ENCODE measurements at places on chromosomes 7 and 10.
A peak's percentile ranks its signal among the peaks of the same experiment; 100 is the strongest.

DNA sequence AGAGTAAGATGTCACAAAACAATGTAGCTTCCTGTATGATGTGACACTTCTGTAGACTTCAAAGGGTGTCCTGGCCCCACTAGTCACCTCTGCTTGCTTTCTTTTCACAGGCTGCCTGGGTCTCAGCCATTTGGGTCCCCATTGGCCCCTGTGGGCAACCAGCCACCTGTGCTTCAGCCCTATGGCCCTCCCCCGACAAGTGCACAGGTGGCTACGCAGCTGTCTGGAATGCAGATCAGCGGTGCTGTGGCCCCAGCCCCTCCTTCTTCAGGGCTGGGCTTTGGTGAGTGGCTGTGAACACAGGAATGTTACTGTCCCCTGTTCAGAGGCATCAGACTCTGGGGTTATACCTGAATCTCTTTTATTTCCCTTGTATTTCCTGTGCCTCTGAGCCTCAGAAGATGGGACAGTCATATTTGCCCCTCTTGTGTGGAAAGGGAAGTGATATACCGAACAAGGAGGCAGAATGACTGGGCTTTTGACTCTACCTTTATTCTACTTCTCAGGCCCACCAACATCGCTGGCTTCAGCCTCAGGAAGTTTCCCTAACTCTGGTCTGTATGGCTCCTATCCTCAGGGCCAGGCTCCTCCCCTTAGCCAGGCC lies 15.4 kb downstream of the SEC24C start:
- DNase-seq: no peak

DNA sequence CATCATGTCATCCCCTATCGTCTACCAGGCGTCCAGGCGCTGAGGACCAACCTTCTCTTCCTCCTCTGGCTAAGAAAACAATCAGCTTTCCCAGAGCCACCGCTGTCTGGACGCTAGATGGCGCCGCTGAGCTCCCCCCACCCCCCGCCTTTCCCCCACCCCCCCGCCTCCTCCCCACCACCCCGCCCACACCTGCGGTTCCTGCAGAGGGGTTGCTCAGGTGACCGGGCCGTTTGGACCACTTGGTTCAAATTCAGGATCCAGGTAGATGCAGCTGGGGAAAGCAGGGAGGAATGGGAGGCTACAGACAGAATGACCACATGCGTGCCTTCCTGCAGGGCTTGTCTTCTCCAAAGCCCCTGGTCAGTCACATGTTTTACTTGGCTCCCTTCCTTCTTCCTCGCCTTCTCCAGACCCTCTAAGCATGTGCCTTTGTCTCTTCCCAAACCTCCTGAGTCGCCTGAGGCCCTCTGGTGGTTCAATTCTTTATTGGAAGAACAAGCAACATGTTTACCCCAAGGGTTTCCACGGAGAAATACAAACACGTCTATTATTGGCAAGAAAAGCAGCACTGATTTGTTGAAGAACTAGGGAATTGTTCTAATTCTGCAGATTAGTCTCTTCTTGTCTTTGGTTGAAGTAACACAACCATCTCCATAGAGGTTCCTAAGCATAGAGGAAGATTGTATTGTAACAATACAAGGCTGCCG lies 24.7 kb downstream of the AOC1 start:
- peak; percentile 86 for DNase-seq

DNA sequence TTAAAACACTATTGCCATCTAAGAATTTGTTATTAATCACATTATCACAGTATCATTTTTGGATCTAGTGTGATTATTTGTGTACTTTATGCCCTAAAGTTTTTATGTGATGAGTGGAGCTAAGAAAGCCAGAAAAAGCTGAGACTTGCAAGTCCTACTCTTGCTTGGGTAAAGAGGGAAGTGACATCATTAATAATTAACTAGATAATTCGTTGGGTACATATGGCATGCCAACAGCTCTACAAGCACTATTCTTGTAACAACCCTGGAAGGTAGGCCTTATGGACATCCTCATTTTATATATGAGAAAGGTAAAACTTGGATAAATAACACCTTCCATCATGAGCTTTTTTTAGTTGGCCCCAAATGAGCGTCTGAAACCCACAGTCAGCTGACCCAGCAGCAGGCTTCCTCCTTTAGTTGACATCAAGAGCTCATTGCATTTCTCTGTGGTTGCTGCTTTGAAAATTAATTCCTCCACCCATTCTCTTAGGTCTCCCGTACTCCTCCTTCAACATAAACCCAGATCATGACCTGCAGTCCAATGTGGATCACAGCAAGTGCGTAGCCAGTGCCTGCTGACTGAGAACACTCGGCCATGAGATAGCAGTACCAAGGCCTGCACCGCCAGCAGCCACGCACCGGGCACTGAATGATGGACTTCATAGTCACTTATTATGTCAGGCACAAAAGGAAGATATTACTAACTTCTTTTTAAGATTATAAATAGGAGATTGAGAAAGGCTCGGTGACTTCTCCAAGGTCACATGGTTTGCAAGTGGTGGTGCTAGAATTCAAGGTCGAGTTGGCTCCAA lies 292.0 kb upstream of the AOAH start:
- no peak for DNase-seq

DNA sequence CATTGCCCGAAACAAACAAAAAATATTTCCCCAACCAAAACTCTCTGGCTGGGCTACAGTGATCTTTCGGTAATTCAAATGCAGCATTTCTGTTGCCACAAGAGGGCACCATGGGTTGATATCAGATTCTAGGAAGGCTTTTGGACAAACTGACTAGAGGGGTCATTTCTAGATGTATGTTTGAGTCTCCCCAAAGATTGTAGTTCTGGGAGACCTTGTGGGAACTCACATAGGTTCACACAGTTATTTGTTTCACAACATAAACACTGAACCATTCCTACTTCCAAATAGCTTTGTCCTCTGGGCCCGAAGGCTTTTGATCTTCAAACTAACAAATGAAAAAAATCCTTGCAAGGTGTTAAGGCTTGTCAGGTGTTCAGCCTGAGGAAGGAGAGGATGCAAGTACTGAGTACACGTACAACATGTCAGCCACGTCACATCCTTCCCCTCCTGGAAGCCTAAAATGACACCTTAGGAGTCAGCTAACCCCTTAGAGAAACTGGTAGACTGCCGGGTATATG lies 37.0 kb upstream of the IL15RA start:
- peak; percentile 54 for DNase-seq

DNA sequence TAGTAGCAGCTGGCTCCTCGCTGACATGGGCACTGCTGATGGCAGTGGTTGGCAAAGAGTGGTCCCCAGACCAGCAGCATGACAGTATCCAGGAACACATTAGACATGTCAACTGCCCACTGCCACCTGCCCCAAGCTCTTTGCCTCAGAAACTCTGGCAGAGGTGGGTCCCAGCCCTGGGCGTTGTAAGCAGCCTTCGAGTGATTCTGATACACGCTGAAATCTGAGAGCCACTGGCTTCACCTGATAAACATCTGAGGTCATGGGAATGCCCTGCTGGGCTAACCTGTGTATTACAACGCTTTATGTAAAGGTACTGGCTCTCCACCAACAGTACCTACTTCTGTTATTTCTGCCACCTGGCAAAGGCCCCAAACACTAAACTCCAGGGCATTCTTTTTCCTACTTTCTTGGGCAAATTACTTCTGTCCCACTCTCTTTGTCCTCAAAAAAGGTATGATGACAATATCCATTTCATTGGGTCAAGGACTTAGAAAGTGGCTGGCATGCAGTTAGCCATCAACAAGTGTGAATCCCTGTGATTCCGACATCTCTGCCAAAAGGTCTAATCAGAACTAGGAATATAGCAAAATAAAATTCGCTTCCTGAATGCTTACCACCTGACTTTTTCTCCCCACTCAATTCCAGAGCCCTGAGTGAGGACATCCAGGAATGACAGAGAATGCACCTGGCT lies 9.2 kb downstream of the SGMS1 start:
- no peak for DNase-seq

GRCh38 chr10:35465673-35466072 lies 129.4 kb downstream of the CCNY start:
- DNase-seq: no peak

DNA sequence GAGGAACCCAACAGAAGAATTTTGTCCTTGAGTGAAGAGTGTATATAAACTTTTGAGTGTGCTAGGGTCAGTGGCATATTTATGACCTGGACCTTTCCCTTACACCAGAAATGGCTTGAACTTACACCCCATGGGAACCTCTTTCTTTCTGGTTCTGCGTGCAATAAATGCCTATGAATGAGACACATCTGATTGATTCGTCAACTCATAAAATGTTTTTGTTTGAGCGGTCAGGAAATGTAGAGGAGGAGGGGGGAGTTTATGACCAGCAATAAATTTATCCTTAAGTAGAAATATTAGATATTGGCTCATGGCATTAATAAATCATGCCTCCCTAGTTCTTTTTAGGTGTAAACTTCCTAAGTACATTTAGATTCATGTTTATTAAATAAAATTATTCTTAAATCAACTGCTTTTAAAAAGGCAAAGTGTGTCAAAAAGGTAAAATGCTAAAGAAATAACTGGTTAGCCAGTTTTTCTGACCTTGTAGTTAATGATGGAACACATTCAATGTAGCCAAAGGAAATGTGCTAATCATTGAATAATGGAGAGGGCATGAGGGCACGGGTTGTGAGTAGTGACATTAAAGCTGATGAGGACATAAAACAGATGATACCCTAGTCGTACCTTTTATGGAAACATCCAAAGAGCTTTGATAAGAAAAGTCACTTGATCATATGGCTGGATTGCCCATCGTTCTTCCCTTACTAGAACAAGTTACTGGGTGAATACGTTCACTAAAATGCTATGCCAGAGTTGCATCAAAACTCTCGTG lies 13.6 kb upstream of the NUP42 start:
- no peak for DNase-seq

GRCh38 chr7:67407392-67408071 lies 410.9 kb downstream of the TYW1 start:
- no peak for DNase-seq

DNA sequence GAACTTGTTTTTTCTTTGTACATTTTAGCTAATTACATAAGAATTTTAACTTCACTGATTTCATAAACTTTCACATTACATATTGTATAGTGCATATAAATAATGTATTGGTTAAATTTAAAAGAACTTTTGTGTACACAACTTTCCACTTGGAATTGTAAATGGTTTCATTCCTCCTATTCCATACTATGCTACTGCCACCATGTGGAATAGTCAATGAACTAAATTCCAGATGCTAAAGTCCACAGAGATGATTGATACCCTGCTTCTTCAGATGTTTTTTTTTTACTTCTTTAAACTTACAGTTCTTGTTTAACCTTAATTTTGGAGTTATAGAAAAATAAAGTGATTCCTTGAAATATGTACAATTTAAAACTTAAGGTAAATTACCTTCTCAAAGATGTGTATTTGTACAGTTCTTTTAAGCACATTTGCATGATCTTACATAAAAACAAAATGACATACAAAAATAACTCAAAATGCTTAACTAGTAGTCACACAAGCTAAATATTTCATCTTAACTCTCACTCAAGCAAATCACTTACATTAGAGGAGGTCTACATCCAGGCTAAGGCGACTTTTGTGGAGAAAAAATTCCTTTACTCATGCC lies 247.6 kb upstream of the HGF start:
- DNase-seq: peak; percentile 54

DNA sequence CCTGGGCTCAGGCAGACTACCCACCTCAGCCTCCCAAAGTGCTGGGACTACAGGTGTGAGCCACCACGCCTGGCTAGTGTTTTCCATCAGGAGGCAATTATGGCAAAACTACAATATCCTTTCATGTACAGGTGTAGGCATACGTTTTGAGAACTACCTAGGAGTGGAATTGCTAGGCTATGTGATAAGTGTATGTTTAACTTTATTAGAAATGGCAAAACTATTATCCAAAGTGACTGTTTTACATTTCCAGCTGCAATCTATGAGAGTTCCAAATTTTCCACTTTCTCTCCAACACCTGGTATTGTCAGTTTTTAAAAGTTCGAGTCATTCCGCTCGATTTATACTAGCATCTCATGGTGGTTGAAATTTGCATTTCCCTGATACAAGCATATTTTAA lies 59.0 kb downstream of the ZMYND11 start:
- DNase-seq: no peak

DNA sequence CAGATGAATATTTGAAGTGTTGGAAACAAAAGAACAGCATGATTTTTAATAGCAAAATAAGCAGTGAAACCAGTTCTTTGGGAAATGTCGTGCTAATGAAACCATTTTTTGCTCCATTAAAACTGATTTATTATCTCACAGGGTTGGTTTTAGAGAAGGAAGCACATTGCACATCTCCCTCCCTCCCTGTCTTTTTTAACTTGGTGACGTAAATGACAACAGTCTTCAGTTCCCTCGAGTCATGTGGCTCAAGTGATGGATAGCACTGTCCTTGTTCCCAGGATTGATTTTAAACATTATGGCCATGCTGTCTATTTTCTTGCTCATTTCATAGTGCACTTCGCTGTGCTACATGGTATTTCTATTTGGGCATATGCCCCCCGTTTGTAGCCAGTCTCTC lies 105.9 kb downstream of the DOCK1 start:
- DNase-seq: no peak

- DNase-seq: no peak
Observed at GRCh38 chr7:6691103-6691502, 15.6 kb downstream of the ZNF12 start.

DNA sequence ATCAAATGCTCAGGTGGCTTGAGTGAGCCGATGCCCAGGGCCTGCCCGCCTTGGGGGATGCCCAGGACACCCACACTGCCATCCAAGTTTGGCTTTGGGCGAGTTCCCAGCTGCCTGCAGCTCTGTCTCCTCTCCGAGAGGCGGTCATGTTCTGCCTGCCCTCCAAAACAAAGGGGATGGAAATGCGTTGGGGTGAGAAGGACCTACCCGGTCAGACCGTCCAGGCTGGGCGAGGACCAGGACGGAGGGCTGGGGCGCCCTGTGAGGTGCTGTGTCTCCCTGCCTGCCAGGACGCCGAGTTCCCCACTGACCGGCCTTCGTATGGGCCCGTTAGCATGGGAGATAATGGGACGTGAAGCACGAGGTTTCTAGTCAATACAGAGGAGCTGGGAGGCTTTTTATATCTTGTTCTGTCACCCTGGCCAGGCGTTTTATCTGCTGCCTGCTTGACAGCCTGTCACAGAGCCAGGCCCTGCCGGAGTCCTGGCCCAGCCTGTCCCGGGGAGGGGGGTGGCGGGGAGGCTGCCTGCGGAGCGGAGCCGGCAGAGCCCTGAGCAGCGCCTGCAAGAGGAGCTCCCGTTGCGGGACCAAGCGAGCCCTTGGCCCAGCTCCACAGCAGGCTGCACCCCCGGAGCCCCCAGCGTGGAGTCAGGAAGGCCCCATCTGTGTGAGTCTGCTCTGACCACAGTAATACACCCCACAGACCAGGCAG lies 22.0 kb upstream of the ELFN1 start:
- DNase-seq: no peak

- DNase-seq: no peak
Observed at GRCh38 chr10:72353028-72353964, 1.4 kb downstream of the DNAJB12 start.

DNA sequence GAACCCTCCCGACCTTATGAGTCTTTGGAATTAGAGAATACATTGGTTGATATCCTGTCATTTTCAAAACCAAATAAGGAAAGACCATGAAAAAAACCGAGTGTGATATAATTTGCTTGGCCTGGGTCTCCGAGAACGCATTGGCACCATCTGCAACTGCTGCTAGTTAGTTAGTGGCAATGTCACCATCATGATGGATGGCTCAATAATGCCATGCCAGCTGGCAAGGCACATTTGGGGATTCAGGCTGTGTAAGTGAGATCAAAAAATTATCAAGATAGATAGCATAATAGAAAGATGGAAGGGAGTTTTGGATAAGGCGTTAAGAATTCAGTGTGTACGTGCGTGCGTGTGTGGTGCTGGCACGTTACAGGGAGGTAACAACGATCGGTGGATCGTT lies 134.7 kb upstream of the TCERG1L start:
- DNase-seq: no peak
